Stimulated activated CD8-positive, alpha-beta memory T cell treated with anti-CD3 and anti-CD28 coated beads, Interleukin-4, amount 100 ng/mL, for 1 hour (primary cell): ENCODE measurements at places on chromosomes 16 and 17.

GRCh38 chr17:17609121-17609520 lies 17.6 kb upstream of the PEMT start:
- no peak for DNase-seq

GRCh38 chr16:16075488-16076422 lies 126.3 kb downstream of the ABCC1 start:
- DNase-seq: no peak

DNA sequence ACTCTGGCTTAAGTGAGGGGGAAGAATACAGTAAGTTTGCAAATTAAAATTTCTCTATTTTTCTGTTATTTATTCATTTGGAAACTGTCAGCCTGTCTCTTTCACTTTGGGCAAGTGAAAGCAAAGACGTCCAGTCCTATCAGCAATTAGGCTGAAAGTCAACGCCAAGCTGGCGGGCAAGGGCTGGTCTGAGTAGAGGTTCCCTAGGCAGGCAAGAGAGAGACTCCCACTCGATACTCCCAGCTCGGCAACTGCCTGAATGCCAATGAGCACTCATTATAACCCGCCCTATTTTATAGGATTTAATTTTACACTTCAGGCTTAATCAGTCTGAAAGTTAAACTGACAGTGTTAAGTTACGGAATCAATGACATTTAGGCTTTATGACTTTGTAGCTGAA lies 14.3 kb upstream of the SLC38A8 start:
- no peak for DNase-seq

GRCh38 chr17:48929812-48930165 lies 14.9 kb downstream of the SNF8 start:
- no peak for DNase-seq

DNA sequence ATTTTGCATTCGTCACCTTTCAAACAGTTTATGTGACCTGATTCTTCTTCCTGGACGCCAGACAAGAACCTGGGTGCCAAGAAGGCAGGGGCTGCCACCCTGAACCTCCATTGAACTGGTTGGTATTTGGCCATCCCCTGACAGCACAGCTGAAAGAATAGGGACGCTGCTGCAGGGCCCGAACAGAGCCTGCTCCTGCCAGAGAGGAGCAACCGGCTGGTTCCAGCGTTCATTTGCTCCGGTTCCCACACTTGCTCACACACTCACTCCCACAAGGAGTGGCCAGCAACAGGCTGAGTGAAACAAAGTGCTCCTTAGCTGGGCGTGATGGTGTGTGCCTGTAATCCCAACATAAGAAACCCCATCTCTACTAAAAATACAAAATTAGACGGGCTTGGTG lies 14.9 kb downstream of the KRT9 start:
- DNase-seq: no peak

DNA sequence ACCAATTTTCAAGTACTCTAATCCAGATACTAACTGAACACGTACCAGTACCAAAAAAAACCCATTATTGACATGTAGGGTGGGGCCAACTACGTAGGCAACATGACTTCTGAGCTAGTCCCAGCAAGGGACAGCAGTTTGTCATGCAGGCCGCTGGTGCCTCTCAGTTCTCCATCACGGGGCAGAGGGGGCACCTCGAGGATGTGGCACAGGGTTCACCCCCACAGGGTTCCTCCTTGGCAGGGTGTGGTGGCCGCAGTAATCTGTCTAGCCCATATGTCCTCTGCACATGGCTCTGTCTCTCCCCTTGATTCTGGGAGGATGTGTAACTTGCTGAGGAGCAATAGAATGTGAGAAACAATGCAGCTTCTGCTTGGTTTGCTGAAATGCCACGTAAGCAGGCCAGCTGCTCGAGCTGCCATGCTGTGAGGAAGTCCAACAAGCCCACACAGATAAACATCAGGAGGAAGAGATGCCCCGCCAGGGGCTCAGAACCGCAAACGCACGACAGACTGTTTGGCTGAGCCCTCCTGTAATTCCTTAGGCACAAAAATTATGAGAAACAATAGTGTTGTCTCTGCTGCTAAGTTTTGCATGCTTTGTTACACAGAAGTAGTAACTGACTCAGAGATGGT lies 62.4 kb downstream of the NT5M start:
- no peak for DNase-seq

GRCh38 chr17:21285164-21286065 lies 904 bp downstream of the MAP2K3 start:
- no peak for DNase-seq

DNA sequence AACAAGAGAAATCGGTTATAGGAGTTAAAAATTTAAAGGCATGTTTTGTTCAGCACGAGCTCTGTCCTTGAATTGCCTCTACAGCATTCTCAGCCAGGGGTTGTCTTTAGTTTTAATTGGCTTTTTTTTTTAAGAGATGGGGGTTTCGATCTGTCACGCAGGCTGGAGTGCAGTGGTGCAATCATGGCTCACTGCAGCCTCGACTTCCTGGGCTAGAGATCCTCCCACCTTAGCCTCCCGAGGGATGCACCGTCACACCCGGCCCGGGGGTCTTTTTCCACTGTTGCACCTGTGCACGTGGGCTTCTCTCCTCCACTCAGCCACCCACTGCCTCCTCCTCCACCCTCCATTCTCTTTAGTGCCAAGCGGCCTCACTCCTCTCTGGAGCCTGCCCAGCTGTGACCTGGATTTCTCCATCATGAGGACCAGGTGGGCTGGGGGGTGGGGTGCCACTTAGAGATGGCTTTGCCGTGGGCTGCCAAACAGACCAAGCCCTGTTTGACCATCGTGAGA lies 106.8 kb upstream of the SEC14L1 start:
- no peak for DNase-seq

DNA sequence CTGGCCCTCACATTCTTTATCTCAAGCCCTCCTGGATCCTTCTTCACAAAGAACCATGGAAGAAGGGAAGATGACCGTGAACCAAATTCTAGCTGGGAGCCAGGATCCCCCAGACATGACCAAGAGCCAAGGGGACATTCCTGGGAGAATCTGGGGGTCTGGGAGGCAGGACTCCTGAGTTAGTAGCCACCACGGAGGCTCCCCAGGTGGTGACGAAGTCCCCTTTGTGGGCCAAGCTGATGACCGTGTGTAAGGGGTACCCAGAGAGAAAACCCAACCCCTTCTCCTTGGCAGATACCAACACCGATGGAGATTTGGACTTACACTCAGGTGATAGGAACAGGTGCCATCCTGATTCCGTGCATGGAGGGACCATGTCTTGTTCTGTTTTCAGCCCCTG lies 6.8 kb upstream of the GFAP start:
- DNase-seq: no peak

GRCh38 chr17:77610972-77611521 lies 347.5 kb upstream of the TNRC6C start:
- no peak for DNase-seq

DNA sequence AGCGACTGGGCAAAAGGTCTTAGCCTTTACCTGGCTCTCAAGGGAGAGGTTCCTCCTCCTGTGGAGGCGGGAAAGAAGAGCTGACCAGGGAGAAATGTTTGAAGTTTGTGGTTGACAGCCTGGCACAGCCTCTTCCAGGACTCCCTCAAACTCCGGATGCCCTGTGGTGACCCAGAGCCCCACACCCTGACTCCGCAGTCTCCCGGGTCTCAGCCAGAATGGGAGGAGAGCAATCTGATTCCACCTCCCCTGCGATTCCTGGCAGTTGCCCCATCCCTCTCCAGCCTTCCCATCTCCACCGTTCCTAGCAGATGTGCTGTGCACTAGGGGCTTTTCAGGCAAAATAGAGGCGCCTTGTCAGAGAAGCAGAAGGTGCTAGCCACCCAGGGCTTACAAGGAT lies 5.5 kb upstream of the DNAI2 start:
- DNase-seq: no peak

DNA sequence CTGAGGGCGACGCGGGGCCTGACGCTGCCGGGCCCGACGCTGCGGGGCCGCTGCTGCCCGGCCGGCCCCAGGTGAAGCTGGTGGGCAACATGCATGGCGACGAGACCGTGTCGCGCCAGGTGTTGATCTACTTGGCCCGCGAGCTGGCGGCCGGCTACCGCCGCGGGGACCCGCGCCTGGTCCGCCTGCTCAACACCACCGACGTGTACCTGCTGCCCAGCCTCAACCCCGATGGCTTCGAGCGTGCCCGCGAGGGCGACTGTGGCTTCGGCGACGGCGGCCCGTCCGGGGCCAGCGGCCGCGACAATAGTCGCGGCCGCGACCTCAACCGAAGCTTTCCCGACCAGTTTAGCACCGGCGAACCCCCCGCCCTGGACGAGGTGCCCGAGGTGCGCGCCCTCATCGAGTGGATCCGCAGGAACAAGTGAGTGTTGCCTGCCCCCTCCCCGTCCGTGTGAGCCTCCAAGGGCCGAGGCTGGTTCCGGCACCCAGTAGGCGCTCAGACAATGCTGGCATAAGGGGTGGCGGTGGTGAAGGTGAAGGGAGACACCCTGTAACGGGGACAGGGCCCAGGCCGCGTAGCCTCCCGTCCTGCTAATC lies 676 bp downstream of the CPD start:
- no peak for DNase-seq

- DNase-seq: no peak
Observed at GRCh38 chr17:4850246-4850645, 17.1 kb downstream of the MINK1 start.
